NCI-H510A (cell line): ENCODE measurements at places on chromosomes 6 and 20.

GRCh38 chr20:15146948-15147347 is 809.5 kb upstream of the FLRT3 start:
- no peak for DNase-seq

DNA sequence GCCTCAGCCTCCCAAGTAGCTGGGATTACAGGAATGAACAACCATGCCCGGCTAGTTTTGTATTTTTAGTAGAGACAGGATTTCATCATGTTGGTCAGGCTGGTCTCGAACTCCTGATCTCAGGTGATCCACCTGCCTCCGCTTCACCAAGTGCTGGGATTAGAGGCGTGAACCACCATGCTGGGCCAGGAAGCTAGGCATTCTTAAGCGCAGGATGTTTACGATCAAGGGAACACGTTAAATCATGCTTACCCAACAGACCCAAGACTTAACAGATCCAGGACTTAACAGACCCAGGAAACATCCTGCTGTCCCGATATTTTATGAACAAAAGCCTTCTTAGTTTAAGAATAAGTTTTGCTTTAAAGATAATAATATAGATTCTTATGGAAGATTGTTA is 9.1 kb downstream of the PTGIS start:
- DNase-seq: no peak

DNA sequence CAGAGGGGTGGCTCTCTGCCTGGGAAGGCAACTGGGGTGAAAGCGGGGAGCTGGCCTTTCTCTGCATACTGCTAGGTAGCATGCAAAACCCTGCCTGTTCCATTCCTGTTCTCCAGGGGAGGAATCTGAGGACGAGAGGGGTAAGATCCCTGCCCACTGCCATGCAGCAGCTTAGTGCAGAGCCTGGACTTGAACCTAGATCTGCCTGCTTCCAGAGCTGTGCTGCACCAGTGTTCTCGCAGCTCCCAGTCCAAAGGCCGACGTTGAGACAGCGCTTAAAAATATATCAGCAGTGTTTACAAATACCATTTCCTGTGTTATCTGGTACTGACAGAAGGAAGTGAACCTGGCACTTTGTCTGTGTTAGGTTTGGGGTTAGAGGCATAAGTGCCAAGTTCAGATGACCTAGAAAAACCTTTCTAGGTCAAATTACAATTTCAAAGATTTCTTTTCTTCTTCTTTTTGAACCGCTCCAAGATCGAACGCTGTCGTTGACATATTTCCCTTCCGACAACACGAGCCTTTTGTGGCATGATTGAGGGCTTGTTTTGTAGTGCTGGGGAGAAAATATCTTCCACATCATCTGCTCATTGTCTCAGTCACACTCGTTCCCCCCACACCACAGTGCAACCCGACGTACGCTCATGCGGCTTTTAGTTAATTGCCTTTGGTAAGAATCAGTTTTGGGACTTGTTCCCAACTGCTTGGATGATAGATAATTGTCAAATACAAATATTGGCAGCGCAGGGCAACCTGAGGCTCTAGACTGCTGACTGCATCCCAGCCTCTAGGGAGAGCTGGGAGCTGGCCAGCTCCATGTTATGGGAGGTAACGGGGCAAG is 44.6 kb downstream of the TOX2 start:
- no peak for DNase-seq

DNA sequence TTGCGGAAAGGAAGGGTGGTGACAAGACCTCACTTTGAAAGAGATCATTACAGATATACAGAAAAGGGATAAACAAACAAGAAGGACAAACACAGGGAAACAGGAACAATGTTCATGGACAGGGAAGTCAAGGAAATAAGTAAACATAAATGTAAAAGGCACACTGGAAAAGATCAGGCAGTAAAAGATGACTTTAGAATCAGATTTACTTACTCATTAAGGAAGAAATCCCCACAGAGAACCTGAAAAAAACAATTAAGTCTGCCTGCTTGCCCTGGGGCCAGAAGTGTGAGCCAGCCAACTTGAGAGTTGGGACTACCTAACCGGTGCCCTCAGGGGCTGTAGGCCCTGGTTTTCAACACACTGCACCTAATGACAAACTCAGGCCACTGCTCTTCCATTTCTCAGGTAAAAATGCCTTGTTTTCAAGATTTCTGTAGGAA is 1.7 kb downstream of the APMAP start:
- DNase-seq: no peak

GRCh38 chr20:38917657-38918056 is 8.6 kb upstream of the FAM83D start:
- DNase-seq: no peak
